ENCODE measurements at places on chromosomes 6 and 20. TPM values are rescaled to one million over a fixed set of nuclear protein-coding genes. Genes with fewer than 3 reads are reported as not detected.

TXLNB gene
- 1.9 TPM for total RNA-seq

AIF1 gene
- not detected for total RNA-seq

PRL gene
- not detected for total RNA-seq

COL12A1 gene
- total RNA-seq = 258 TPM

SRSF3 gene
- 134 TPM for total RNA-seq

SYTL3 gene
- total RNA-seq = 9.5 TPM

MUC22 gene
- not detected for total RNA-seq

PCK1 gene
- not detected for total RNA-seq

All from bronchial smooth muscle cell (primary cell).